Osteocyte (in vitro differentiated cells): ENCODE measurements at places on chromosomes 6 and 20. TPM values are rescaled to one million over a fixed set of nuclear protein-coding genes. Genes with fewer than 3 reads are reported as not detected.

The ADGRF5 gene
- not detected in 2 replicates for total RNA-seq

The HDAC2 gene
- 147 and 153 TPM in 2 replicates for total RNA-seq

The PDYN gene
- total RNA-seq, result not detected in 2 replicates

The OR2B6 gene
- total RNA-seq, result not detected in 2 replicates

The BNIP5 gene
- total RNA-seq, result not detected in 2 replicates

The SPTLC3 gene
- 5.0 and 5.8 TPM in 2 replicates for total RNA-seq

The PPP1R3D gene
- total RNA-seq, result 6.3 and 7.3 TPM in 2 replicates

The GMPR gene
- 7.7 and 7.8 TPM in 2 replicates for total RNA-seq

The PTGIS gene
- total RNA-seq, result 67.6 and 72.1 TPM in 2 replicates

The ZNF311 gene
- total RNA-seq, result 1.5 and 1.7 TPM in 2 replicates

The MUCL3 gene
- not detected in 2 replicates for total RNA-seq

The OTOR gene
- not detected in 2 replicates for total RNA-seq

The SAMD5 gene
- total RNA-seq, result 15.8 and 18.6 TPM in 2 replicates

The C20orf141 gene
- total RNA-seq, result not detected in 2 replicates

The NKX2-2 gene
- total RNA-seq, result not detected in 2 replicates

The MTRF1L gene
- total RNA-seq, result 15.9 and 16.9 TPM in 2 replicates

The ENPP3 gene
- not detected in 2 replicates for total RNA-seq

The MICB gene
- total RNA-seq, result 12.1 and 13.8 TPM in 2 replicates

The RAET1G gene
- total RNA-seq, result 0.55 and 0.73 TPM in 2 replicates

The TAP2 gene
- total RNA-seq, result 50.1 and 51.9 TPM in 2 replicates

The EFCAB8 gene
- 0.64 and 0.97 TPM in 2 replicates for total RNA-seq

The C6orf118 gene
- not detected in 2 replicates for total RNA-seq

The EEF1E1 gene
- total RNA-seq, result 17.6 and 24.5 TPM in 2 replicates
